Activated gamma-delta T cell (primary cell): ENCODE measurements at places on chromosomes 7 and 10.

DNA sequence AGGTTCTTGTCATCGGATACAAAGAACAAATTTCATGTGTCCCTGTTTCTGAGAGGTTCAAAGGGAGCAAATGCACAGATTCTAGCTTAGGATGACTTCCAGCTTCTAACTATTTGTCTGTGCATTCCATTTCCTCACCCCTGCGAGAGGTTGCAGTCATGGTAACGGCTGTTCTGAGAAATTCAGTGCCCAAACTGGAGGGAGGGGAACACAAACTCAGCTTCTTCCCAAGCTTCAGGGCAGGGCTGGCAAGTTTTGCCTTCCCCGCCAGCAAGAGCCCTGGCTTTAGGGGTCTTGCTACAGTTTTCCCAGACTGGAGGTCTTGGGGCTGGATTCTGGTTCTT, 11.1 kb downstream of the FAS start:
- no peak for DNase-seq

DNA sequence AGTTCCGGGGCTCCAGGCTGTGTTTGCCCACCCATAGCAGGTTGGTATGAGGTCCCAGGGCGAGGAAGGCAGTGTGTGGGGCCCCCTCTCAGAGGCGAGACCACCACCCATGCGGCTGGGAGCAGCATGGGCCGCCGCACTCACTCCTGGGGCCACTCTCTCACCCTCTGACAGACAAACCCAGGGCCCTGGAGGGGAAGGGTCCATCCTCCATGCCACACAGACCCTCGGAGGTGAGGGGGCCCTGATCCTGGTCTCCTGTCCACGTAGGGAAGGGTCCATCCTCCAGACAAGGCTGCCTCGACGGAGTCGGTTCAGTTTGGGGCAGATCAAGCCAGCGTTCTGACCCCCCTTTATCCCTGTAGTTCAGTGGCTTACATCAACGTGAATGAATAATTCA, 230.8 kb downstream of the ELFN1 start:
- DNase-seq: no peak

DNA sequence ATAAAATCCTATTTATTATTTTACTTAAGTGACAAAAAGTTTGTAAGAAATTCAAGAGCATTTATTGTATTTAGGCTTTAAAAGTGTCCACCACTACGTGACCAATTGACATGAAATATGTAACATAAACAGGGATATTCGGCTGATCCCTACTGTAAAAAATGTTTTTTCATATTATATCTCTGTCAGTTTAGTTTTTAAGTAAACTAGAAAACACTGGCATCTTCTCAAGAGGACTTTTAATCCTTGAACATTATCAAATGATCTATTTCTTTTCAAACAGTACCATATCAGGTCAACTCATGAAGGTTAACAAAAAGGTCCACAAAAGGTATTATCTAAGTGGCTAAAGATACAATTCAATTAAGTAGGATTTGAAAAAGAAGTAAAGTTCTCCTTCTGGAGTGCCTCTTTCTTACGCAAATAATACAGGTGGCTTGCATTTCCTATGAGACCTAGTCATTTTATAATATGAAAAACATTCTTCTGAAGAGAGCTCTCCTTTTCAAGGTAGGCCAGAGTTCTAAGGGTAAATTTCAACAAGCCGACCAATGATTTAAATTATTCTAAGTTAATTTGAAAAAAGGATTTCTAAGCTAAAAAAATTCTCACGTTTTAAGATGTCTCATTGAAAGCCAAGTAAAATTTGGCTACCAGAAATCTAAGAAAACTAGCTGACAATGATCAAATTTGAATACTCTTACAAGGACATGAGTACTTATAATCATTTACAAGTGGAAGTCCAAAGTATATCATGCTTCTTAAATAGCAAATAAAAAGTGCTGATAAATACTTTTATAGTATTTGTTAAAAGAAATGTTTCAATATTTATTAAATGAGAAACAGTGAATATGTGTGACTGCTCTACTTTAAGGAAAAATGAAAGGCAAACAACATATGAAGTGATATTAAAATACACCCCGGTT, 133.5 kb downstream of the NRBF2 start:
- DNase-seq: no peak

DNA sequence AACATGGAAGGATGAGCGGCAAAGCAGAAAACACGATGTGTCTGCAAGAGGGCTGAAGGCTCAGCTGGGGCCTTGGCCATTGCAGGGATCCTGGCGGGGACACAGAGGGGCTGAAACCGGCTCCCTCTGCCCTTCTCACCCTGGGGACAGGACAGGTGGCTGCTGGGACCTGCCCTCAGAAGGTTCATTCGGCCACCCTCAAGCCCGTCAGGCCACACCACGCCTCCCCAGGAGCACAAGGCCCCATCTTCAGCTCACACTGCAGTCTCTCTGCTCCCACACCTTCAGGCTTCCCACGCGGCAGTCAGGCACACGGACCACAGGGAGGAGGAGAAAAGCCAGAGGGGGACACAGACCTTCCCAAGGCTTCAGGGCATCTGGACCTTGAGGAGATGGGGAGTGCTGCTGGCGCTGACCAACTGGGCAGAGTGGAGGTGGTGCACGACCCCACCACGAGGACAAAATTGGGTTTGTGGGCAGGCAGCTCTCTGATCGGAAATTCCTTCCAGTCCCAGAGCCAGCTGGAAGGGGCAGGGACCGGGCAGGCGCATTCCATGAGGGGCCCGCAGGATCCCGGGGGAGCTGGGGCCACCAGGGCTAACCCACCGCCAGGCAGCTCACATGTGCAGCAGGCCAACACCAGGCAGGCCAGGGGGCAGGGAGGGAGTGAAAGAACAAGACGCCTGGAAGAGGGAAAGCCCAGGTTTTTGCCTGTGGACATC, 104.0 kb downstream of the MAD1L1 start:
- no peak for DNase-seq

DNA sequence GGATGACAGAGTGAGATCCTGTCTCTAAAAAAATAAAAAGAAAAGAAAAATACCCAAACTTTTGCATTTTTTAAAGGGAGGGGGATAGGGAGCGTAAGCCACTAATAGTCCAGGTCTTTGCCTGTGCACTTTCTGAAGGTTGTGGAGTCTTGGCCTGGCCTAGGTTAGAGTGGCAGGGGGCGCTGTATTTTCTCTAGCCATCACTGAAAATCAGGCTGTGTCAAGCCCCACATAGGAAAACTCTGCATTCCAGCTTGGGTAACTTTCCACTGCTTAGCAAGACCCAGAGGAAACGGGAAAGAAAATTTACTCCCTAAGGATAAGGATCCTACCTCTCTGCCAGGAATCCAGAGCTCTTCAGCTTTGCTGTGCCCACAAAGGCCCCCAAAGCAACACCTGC, 10.5 kb upstream of the PAX4 start:
- DNase-seq: no peak

GRCh38 chr10:80545258-80545881, 7.7 kb downstream of the SH2D4B start:
- no peak for DNase-seq

GRCh38 chr7:153381275-153382040, 621.9 kb downstream of the ACTR3B start:
- no peak for DNase-seq

GRCh38 chr7:116226664-116227063, 16.3 kb downstream of the TES start:
- no peak for DNase-seq

DNA sequence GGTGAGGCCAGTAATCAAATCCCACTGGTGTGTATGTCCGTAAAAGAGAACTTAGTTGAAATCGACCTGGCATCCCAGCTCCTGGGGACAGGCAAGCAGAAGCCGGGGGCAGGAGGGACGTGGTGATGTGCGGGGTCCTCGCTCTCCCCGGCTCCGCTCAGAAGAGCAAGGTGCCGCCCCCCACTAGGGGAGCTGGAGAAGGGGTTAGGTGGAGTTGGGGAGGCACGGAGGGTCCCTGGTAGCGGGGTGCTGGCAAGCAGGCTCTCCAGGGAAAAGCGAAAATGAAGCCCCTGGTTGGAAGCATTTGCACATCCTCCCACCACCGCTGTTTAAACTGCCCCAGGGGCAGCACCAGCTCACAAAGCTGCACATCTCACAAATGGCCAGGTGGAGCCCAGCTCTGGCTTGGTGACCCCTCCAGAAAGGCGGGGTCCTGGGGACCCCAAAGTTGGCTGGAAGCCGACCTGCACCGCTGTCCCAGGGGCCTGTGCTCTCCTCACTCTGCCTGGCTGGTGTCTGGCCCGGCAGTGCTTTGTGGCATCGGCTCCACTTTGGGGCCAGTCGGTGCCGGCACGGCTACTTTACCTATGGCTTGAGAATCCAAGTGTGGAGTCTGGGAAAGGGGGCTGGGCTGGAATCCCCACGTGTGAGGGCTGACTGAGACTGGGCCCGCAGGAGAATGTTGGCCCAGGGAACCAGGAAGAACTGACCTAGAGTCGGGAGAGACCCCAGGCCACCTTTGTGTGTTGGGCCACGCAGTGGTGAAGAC, 2.9 kb upstream of the CFAP46 start:
- no peak for DNase-seq

DNA sequence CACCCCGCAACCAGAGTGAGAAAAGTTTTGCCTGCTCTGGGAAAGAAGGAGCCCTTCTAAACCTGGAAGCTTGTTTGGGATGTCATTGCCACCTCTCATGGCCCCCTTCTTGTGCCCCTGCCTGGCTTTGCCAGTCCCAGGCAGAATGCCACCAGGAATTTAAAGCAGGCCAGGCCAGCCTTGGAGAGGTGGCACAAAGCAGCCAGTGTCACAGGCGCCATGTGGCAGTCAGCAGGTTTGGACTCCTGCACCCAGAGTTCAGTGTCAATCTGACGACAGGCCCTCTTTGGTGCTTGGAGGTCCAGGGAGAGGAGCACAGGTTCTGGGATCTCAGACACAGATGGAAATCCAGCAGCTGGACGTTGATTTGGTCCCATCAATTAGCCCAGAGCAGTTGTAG, 12.7 kb downstream of the HK1 start:
- DNase-seq: no peak

- no peak for DNase-seq
Observed at GRCh38 chr10:103969857-103970627, 3.1 kb downstream of the SLK start.

- no peak for DNase-seq
Observed at GRCh38 chr10:70118196-70118595, 14.4 kb downstream of the AIFM2 start.

DNA sequence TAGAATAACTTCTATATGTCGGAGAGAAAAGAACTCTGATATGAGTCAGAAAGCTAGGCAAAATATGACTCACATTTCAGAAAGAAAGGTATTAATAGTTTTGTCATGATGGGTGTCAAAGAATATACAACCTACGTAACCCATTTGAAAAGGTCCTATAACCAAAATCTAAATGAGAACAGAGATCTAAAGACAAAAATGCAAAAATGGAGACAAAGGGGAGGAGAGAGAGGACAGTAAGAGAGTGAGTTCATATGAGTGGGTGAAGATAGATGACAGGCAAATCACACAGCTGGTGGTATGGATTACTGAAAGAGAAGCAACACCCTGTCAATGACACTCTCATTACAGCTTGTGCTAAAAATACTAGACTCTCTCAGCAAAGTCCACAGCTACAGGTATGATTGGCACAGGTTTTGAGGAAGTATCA, 25.6 kb downstream of the ANKMY2 start:
- DNase-seq: no peak

- DNase-seq: no peak
Observed at GRCh38 chr10:35579726-35580422, 25.3 kb upstream of the GJD4 start.

DNA sequence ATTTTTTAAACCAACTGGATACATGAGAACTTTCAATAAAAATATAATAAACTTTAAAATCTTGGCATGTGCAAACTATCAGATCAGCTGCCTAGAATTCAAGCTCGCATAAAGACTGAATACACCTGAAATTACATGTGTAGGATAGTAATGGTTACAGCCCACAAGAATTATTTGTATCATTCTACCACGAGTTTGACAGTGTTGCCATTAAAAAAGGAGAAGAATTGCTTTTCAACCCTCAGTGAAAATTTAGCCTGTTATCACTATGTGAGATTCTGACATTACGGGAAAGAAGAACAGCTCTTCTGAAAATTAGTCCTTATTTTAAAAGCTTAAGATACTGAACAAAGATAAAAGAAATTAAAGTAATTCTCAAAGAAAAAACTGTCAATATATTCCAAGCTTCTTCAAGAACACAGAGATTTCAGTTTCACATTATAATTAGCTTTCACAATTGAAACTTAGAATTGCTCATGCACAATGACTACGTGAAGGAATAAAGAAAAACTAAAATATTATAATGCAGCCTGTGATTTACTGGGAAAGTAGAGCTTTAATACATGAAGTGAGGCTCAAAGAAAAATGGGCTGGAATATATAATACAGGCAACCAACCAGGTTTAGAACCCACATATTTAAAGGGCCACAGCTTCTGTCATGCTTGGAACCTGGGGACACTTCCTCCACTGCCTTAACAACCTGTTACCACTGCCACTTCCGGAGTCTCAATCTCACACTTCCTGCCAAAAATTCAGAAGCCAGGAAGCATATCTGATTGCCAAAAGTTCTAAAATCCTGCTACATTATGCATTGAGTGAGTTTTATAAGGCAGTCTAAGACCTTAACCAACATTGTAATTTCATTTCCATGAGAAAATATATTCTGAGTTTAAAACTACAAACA, 23.2 kb downstream of the TPK1 start:
- no peak for DNase-seq

- no peak for DNase-seq
Observed at GRCh38 chr7:14104861-14105260, 115.4 kb upstream of the ETV1 start.

- DNase-seq: no peak
Observed at GRCh38 chr10:131911451-131911850, 10.6 kb downstream of the PPP2R2D start.
